ENCODE measurements at places on chromosomes 3 and 15.

DNA sequence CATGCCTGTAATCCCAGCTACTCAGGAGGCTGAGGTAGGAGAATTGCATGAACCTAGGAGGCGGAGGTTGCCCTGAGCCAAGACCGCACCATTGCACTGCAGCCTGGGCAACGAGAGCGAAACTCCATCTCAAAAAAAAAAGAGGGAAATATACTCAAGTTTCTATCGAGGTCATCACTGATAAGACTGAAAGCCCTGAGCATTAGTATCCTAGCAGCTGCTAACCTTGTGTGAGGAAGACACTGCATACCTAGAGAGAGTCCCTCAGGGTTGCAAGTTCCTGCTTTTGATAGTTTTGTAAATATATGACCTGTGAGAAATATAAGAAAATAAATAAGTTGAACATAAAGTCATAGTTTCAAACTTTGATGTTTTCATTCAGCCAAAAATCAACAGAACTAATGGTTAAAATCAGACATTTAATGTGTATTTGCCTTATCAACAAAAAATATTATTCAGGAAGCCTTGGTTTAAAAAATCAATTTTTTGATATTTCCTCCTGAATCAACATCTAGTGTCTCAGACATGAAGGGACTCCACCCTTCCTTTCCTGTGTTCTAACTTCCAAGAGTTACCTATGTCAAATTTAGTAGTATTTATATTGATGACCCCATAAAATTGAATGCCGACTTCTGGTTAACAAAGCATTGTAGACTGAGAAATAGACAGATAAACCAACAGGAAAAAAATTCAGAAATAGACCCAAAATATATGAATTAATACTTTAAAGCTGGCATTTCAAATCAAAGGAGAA lies 19.8 kb upstream of the USP3 start:
- no peak for DNase-seq

- DNase-seq = no peak
Observed at GRCh38 chr3:25037049-25037547, 391.0 kb upstream of the RARB start.

DNA sequence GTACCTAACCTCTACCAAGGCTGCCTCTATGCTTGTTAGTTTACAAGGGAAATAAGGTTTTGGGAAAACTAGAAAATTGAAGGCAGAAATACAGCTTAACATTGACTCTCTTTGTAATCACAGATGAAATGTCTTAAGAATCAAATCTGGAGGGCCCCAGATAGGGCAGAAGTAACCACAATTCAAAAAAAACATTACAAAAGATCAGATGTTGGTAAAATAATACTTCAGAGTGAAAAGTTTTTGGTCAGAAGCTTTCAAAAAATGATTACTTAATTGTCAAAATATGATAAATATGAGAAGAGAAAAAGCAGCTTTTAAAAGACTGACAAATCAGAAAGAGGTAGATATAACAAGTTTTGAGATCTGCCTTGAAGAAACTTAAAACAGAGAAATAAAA lies 425.1 kb upstream of the NECTIN3 start:
- no peak for DNase-seq

- DNase-seq = no peak
Observed at GRCh38 chr3:179082416-179082815, 10.8 kb upstream of the ZMAT3 start.

DNA sequence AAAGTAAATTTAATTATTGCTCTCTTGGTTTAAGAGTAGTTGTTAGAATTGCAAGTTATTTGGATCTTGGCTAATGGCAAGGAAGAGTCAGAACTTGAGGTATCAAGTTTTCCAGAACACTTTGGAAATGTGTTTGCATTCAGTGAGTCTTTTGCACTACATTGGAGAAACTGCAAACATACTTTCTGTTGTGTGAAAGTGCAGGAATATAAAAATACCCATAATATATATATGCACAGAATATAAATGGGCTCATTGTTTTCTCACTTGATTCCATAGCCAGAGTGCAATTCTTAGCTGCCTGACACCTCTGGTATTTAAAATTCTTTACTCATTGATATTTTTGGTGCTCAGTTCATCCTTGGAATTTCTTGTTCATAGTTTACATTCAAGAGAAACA lies 92.9 kb downstream of the HCN4 start:
- DNase-seq = no peak

- no peak for DNase-seq
Observed at GRCh38 chr3:160796813-160797164, 40.8 kb downstream of the PPM1L start.

DNA sequence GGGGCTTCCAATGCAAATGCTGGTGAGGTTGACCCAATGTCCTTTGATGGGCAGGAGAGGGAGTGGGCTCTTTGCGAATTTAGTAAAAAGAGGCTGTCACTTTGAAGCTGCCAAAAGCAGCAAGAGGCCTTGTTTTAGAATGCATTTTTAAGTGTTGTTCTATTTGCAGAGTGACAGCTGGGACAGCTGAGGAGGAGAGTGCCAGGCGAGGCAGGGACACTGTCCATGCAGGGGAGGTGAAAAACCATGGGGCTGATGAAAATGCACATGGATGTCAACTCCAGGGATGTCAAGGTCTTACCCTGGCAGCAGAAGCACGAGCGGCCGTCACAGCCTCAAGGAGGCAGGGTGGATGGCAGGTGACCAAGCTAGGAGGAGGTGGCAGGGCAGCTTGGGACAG lies 279.8 kb downstream of the ADAMTS17 start:
- no peak for DNase-seq

DNA sequence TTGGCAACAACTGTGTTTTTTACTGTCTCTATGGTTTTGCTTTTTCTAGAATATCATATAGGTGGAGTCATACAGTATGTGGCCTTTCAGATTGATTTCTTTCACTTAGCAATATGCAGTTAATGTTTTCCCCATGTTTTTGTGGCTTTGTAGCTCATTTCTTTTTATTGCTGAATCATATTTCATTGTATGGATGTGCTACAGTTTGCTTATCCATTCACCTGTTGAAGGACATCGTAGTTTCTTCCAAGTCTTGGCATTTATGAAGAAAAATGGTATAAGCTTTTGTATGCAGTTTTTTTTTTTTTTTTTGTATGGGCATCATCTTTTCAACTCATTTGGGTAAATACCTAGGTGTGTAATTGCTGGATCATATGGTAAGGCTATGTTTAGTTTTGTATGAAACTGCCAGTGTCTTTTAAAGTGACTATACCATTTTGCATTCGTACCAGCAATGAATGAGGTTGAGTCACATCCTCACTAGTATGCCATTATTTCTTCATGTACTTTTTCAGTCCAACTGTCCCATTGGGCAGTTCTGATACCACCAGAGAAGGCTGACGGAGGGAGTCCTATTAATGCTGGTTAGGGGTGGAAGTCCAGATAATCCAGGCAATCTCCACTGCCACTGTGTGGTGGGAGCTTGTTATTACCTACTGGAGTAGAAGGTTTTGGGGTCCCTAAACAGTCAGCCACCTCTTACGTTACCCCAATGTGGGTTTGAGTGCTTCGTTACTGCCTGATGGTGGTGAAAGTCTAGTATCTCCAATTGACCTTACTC lies 210.5 kb downstream of the DOCK3 start:
- no peak for DNase-seq

DNA sequence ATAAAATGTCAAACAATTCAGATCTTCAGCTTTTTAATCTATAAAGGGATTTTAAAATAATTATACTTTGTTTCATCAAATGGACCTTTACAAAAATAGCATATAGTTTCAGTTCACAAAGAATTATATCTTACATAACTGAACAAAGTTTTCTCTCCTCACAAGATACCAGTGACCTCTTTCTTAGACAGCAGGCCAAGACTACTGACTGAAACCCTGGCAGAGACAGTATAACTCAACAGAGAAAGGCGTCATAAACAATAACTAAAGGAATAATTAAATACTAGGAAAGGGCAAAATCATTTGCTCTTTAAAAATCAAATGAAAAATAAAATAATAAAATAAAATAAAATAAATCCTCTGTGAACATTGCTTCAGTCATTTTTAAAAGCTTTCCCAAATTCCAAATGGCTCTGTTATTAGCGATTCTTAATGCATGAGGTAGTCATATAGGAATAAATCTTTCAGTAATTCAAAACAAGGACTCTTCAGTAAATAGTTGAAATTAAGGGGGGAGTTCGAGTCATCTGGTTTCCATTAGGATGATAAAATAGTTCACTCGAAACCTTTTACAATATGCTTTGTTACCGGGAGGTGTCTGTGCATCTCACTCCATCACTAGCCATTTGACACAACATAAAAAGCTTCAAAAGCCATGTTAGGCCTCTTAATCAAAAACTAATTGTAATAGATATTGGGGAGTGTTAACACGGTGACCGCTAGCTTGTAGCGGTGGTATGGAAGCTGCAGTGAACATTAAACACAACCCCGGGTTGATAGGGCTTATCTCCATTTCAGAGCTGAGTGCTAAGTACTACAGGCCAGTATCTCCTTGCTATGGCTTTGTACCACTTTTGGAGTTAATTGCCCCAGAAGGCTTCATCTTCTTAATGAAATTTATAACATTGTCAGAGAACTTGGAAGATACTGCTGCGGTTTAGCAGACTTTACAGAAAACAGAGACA lies 142.9 kb upstream of the NR2F2 start:
- DNase-seq = no peak

DNA sequence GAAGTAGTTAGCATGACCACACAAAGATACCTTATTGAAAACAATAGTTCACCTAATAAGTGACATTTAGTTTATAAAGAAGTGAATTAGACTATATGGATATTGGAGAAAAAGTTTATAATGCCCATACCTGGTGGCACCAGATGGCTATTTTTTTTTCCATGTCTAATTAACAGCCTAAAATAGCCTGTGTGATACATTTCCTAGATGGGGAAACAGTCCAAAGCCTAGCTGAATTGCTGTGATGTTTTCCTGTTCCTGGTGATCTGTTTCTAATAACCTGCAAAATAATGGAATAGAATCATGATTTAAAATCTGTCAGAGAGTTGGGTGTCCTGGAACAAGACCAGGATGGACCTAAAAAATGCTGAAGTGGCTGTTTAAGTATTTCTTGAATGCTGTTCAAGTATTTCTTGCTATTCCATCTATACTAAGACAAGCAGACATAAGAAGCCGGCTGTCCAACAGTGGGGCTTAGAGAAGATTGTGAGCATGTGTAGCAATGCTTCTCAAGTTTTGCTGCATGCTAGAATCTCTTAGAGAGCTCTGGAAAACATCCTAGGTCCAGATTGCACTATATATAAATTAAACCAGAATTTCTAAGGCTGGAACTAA lies 31.3 kb downstream of the LRRC3B start:
- DNase-seq = no peak

DNA sequence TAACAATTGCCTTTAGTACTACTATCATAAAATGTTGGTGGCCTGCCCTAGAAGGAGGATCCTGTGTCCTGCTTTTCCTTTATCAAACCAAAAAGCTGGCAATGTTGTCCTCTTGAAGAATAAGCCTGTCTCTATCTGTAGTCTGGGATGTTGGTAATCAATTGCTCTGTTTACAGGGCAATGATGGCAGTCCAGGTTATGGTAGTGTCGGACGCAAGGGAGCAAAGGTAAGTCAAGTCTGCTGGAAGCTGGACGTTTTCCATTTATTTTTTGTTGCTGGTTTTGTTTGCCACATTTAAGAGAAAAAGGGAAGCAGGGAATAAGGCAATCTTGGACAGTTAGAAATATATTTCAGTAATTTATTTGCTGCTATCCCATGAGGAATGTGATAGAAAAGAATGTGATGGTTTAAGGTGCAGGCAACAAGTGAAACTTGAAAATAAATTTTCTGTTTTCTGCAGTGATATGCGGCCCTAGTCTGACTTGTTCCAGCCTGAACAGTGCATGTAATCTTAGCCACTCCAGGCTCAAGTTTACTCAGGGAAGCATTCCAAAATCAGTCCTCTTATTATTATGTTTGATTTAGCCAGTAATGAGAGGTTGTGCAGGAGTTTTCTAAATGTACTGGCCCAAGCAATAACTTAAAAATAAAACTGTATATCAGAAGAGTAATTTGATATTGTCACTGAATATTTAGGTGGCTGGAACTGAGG lies 110.3 kb downstream of the COL6A6 start:
- DNase-seq = no peak

- no peak for DNase-seq
Observed at GRCh38 chr15:70357453-70357852, 259.7 kb upstream of the TLE3 start.

- DNase-seq = no peak
Observed at GRCh38 chr15:68400066-68400456, 31.9 kb downstream of the ITGA11 start.

All from activated CD8-positive, alpha-beta memory T cell treated with anti-CD3 and anti-CD28 coated beads for 1 hour (primary cell).